ENCODE measurements at places on chromosomes 6 and 20.

DNA sequence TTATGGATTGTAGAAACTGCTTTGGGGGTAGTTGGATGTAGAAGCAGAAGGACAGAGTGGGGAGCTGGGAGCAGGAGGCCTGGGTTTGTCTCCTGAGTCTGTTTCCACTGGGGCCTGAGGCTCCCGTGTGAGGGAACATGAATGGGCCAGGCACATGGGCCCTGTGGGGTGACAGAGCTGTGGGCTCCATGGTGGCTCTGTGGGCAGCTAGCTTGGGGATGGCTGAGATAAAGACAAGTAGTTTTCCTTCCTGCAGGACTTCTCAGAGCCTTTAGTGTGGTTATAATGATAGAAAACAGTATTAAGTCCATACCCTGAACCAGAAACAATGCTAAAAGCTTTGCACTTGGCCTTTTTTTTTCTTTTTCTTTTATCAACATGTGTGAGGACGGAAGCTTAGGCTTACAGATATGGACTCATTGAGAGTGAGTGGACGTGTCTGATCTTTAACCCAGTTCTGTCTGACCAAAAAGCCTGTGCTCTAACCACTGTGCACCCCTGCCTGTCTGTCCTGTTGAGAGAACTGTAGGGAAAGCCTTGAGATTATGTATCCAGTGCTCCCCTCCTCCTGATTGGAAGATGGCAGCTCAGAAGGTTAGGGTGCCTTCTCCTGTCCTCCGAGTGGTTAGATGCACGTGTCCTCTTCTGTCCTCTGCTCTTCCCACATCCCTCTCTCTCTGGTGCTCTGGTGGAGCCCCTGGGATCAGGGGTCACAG, 98.3 kb downstream of the CDH26 start:
- no peak for DNase-seq

DNA sequence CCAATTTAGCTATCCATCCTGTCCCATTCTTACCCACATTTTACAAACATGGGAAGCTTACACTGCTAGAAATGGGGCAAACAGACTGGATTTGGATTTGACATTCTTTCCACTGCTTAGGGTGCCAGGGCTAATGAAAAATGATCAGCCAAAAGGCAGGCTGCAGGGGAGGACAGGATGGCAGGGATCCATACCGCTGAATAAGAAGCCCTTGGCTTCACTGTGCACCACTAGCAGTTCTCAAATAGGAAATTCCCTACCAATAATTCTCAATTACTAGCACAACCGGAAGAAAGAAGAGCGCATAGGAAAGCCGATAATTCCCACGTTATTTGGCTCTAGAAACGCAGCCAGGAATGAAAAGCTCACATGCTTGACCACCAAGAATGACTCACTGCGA, 73.1 kb downstream of the NDUFAF5 start:
- DNase-seq, result no peak

DNA sequence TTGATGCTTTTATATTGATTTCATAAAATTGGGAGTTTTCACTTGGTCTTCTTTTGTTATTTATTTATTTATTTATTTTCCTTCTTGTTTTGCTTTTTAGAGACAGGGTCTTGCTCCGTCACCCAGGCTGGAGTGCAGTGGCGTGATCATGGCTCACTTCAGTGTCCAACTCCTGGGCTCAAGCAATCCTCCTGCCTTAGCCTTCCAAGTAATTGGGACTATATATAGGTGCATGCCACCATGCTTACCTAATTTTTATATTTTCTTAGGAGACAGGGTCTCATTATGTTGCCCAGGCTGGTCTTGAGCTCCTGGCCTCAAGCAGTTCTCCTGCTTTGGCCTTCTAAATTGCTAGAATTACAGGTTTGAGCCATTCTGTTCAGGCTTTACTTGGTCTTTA, 38.3 kb upstream of the MYLK2 start:
- DNase-seq, result no peak

DNA sequence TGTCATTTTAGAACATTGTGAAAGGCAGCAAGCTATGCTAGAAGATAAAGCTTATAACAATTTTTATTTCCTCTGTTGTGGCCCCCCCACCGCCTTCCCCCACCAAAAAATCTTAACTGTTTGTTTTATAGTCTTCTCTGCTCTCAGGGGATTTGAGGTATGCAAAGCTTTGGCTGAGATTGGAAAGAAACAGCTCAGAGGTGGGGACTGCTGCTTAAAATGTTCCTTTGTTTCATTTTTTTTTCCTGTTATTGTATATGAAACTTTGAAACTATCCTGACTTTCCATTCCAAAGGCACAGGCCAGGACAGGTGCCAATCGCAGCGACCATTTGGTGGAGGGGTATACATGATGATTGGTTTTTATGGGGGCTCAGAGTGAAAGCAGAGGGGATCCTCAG, 114.7 kb upstream of the PHACTR1 start:
- no peak for DNase-seq

GRCh38 chr6:165571721-165572132, 91.3 kb downstream of the PDE10A start:
- DNase-seq, result no peak

- DNase-seq, result peak; percentile 83
Measured at GRCh38 chr6:27814665-27815424, 97.4 kb downstream of the OR2B2 start.

- DNase-seq, result no peak
Measured at GRCh38 chr20:35661053-35661452, 3.6 kb downstream of the CPNE1 start.

DNA sequence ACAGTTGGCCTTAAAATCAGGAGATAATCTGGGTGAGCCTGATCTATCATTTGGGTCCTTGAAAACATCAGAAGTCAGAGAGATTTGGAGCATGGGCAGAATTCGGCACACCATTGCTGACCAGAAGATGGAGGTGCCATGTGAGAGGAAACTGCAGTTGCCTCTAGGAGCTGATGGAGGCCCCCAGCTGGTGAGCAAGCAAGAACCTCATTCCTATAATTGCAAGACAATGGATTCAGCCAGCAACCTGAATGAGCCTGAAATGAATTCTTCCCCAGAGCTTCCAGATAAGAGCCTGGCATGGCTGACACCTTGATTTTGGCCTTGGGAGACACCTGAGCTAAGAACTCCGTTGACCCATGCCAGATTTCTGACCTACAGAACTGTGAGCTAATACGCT, 76.3 kb upstream of the FYN start:
- no peak for DNase-seq

- no peak for DNase-seq
Measured at GRCh38 chr20:6502219-6502618, 265.3 kb upstream of the BMP2 start.

DNA sequence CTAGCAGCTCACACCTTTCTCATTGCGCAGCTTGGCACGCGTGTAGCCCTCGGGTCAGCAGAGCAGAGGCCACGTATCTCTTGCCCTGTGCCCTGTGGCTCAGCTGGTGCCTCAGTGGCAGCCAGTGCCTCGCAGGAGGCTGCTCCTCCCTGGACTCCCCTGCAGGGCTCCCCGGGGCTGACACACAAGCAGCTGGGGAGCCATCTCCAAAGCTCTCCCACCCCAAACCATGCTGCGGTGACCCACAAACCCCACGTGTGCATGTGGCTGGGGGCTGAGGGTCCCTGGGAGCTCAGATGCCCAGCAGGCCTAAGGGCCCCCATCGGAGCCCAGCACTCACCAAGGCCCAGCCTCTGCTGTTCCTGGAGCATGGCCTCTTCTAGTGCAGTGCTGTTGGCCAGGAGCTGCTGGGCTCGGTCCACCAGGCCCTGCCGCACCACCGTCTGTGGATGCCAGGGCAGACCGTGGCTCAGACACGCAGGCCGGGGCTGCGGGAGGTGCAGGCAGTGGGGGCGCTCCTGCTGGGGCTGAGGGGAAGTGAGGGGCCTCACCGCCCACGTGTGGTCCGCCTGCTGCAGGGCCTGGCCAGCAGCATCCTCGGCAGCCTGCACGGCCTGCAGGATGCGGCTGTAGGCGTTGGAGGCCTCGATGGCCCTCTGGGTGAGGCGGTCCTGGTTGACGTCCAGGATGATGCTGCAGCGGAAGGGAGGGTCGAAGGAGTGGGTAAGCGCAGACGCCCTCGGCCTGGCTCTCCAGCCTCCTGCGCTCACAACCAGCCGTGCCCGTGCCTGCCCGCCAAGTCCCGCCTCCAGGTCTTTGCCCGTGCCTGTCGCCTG, 13.8 kb downstream of the ADRM1 start:
- DNase-seq, result no peak

- DNase-seq, result no peak
Measured at GRCh38 chr6:24967211-24967610, 31.5 kb upstream of the RIPOR2 start.

- no peak for DNase-seq
Measured at GRCh38 chr6:82283771-82284410, 36.3 kb upstream of the IBTK start.

GRCh38 chr6:32184084-32184640, at the start of gene AGER:
AGER (minus strand) TSS chr6:32184253; CDS start chr6:32184222, 31 bp downstream.
- DNase-seq, result no peak

DNA sequence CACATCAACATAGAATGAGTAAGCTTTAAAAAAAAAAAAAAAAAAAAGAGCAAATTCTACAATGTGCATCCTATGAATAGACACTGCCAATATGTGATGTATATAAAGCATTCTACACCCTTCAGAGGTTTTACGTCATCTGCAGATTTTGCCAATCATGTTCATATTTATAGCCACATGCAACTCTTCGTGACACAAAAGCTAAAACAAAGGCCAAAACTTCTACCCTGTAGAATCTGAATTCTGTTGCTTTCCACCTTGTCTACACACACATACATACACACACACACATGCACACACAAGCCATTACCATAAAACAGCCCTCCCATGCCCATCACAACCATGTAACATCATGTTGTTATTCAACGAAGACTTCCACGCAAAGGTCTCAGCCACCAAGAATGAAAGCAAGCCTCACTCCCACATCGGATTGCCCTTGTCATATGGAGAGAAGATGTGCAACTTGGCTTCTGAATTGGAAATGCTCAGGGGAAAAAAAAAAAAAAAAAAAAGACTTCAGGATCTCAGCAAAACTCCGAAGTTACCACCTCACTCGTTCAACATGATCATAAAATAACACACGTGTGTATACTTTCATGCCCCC, 479.4 kb upstream of the JARID2 start:
- DNase-seq, result no peak

DNA sequence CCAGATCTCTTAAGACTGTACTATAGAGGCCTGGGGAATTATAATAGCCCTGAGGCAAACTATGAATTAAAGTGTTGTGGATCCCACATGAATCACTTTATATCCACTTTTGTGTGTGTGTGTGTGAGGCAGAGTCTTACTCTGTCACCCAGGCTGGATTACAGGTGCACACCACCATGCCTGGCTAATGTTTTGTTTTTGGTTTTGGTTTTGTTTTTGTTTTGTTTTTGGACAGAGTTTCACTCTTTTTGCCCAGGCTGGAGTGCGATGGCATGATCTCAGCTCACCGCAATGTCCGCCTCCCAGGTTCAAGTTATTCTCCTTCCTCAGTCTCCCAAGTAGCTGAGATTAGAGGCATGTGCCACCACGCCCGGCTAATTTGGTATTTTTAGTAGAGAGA, 32.2 kb upstream of the MICB start:
- DNase-seq, result no peak

GRCh38 chr20:25489221-25489871, 81.9 kb downstream of the GINS1 start:
- DNase-seq, result no peak

DNA sequence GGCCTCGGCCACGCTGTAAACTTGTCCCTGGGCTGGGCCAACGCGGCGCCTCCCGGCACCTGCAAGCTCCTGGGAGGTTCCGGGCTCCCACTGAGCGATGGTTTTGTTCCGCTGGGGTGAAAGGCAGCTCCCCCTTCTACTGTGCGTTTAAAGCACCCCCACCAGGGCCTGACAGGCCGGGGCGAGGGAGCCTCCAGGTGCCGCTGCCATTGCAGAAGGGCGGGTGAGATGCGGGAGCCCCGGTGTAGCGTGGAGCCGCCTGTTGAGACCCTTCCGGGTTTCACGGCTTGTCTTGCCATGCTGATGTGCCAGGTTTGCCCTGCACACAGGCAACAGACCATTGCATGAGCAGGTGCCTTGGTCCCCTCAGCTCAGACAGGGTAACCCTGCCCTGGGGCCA, 2.9 kb downstream of the COL20A1 start:
- no peak for DNase-seq

- DNase-seq, result no peak
Measured at GRCh38 chr6:163655217-163656121, 241.0 kb downstream of the QKI start.
